ENCODE measurements at places on chromosomes 4 and X.

DNA sequence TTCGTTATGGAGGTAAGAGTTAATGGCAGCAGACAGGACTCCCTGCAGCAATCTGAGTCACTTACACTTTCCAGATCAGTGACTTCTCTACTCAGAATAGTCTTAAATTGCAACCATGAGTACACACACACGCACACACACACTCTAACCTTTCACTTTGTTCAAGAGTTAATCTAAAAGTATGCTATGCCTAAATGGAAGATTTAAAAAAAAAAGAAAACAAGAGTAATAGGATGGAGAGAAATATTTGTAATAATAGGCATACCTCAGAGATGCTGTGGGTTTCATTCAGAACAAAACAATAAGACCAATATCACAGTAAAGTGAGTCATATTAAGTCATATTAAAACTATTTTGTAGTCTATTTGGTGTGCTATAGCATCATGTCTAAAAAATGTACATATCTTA, 969.1 kb upstream of the PCDH10 start:
- DNase-seq: peak; percentile 81

DNA sequence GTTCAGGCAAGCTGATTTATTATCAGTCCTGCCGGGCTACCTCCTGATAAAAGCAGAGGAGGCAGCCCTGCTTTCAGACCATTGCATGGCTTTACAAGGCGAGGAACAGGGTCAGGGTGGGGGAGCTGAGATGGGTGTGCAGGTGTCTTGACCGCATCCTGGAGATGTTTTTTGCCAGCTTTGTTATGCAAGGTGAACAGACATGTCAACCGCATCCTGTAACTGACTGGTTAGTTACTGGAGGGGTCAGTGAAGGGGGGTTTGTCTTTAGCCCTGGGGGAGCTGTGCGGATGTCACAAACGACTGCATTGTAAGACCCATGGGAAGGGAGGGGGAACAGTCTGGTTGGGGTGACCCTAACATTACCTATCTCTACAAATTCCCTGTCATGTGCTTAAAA, 10.0 kb downstream of the ADAM29 start:
- DNase-seq: no peak

DNA sequence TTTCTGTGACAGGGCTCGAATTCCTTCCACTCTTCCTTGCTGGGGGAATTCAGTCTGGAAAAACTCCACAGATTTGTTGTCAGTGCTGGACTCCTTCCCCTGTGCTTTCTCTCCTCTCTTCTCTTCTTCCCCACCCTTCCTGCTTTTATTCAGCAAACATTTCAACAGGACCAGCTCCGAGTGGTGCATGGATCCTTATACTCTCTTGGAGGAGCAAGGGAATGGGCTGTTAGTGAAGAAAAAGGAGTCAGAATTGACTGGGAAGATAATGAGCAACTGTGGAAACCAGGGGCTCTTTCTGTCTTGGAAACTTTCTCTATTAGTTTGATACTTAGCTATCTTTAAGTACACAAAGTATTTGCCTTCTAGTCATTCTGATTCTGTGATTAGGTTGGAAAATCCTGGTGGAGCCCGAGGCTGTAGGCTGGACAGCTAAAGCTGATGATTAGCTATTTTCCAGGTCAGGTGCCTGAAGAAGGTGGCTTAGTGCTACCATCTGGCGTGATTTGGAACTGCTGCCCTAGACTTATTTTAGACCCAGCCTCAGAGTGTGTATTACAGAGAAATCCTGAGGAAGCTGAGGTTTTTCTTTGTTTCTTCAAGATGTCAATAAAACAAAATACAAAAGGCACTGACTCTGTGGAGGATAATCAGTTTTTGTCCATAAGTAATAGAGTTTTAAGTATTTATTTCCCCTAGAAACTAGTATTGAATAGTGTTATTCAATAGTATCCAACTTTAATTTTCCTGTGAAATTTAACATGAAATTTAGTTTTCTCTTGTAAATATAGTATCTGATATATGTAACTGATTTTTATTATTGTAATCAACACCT, 38.4 kb downstream of the NAP1L5 start:
- DNase-seq: peak; percentile 39

GRCh38 chr4:1233641-1234308, 15.2 kb downstream of the CTBP1 start:
- no peak for DNase-seq

- DNase-seq: no peak
Observed at GRCh38 chr4:41325901-41326300, 69.2 kb downstream of the UCHL1 start.

- DNase-seq: peak; percentile 4
Observed at GRCh38 chrX:135572436-135572835, 52.0 kb downstream of the INTS6L start.

Measured in RCC 7860 (cell line).